ENCODE measurements at places on chromosomes 16 and 17.

DNA sequence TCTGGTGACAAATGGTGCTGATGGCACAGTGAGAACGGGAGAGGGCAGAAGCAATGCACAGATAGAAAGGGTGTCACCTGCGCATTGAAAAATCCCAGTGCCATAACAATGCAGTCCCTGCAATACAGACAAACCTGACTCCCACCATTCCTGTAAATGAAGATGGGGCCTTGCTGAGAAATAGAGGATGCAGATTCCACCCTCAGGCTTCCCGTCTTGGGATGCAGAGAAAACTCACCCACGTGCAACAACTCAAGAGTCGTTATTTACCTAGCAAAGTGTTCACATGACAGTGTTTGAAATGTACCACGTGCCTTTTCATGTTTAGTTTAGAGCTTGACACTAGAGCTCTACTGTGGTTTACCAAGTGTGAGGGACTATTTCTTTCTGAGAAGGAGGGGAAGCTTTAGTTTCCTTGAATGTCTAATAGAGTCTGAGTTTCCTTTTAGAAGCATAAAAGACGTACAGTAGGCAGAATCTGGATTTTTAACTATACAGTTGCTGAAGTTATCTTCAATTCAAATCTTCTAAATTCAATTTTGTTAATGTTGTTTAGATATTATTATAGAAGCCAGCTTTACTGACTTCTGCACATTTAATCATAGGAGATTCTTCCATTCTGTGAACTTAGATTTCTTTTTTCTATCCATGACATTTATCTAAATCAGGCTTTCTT, 35.6 kb downstream of the WWOX start:
- no peak for DNase-seq

- no peak for DNase-seq
Measured at GRCh38 chr16:87065446-87066132, 251.6 kb downstream of the C16orf95 start.

GRCh38 chr17:83008526-83008925, 70.9 kb upstream of the METRNL start:
- no peak for DNase-seq

GRCh38 chr17:74094651-74095050, 108.8 kb upstream of the RPL38 start:
- no peak for DNase-seq

DNA sequence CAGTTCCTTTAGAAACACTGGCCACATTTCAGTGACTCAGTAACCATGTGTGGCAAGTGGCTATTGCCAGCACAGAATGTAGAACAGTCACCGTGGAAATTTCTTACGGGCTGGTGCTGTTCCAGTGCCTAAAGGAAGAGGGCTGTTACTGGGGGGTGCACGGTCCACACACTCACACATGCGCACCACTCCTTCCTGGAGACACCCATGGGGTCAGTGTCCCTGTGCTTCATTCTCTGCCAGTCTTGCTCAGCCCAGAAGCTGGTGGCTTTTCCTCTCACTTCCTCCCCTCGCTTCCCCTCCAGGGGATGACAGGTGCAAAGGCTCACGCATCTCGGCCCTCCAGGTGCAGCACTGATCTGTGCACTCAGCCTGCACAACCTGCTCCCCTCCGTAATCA, 115.6 kb downstream of the CCDC182 start:
- no peak for DNase-seq
